ENCODE measurements at places on chromosomes 1 and 21.

DNA sequence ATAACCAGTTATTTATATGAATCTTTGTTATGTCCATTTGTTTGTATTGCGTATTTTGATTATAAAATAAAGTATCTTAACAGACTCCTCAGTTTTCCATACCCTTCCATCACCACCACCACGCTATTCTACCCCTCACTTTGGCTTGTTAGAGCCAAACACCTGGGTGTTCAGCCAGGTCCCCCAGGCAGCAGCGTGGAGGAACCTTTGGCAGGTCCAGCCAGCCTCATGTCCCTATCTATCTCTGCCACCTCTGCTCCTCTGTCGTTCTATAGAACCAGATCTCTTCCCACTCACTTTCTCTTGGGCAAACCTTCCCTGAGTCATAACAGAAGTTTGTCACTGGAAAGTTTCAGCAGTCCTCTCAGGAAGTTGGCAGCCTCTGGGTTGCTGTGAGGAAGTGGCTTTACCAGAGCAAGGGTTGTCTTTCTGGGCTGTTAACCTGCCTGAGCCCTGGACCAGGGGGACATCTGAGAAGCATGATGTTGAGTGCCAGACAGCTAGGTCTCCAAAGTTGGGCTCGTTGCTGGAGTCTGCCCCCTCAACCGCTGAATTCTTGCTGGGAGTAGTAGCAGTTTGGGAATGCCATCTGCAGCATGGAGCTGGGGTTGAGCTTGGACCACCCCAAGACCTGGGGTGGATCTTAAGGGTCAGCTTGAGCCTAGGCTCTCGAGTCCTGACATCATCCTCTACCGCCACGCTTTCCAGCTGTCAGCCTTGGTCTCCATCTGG, 996 bp upstream of the SH3BGRL3 start:
- peak; percentile 53 for DNase-seq

GRCh38 chr1:108067884-108068540, 103.0 kb upstream of the VAV3 start:
- DNase-seq = no peak

DNA sequence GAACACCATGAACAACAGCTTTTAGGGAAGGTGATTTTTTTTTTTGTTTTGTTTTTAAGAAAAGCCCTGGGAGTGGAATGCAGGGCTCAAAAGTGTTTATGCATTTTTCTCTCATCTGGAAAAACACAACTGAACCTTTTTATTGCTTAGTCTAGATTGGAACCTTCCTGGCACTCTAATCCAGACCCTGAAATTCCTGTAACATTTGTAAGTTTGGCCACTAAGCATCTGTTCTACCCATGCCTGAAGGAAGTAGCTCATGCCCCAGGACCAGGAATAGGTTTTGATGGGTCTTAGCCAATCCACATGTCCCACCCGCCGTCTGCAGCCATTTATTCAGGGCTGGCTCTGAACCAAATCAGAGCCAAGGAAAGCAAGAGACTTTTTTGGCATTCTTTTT, 39.7 kb upstream of the SLC2A1 start:
- no peak for DNase-seq

GRCh38 chr1:44484155-44484688, 79.2 kb downstream of the RNF220 start:
- no peak for DNase-seq

DNA sequence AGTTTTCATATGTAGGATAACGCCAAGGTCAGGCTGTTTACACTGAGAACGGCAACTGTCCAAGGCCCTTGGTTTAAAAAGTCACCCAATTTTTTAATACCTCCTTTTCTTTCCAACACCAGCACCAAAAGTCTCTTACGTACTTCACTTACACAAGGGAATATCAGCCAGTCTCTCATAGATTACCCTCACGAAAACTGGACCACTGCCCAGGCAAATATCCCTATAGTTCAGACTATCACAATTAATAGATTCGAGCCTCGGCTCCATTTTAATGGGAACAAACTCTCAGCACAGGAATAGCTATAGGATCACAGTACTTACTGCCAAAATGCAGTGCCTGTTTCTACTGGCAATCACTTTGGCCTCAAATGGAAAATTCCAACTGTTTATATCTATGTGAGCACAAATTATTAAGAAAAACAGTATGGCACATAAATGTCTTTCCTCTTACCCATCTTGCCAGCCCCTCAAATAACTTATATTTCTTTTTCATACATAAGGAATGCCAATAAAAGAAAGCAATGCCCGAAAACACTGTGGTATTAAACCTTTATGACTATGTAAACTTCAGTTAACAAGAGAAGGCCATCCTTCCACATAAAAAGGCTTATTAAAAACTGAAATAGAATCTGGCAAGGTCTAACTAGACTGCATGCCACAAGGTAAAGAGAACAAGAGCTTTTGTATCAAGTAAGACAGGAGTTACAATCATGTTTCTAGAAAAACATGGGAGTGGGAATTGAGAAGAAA, 97.8 kb downstream of the SLC45A1 start:
- DNase-seq = no peak

- no peak for DNase-seq
These were observed 587.2 kb upstream of the ZRANB2 start for GRCh38 chr1:71668065-71668464.

DNA sequence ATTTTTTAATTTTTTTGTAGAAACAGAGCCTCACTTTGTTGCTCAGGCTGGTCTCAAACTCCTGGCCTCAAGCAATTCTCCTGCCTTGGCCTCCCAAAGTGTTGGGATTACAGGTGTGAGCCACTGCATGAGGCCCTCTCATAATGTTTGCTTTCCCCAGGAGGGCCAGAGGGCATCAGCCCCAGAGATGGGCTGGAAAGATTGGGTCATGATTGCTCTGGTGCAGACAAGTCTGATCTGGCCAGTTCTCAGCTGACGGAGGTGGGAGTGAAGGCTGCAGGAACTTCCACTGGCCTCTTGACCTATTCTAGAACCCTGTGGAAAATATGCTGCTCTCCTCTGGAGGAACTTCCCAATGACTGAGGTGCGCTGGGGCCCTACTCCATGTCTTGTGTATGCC, 43.4 kb upstream of the RD3 start:
- DNase-seq = no peak

DNA sequence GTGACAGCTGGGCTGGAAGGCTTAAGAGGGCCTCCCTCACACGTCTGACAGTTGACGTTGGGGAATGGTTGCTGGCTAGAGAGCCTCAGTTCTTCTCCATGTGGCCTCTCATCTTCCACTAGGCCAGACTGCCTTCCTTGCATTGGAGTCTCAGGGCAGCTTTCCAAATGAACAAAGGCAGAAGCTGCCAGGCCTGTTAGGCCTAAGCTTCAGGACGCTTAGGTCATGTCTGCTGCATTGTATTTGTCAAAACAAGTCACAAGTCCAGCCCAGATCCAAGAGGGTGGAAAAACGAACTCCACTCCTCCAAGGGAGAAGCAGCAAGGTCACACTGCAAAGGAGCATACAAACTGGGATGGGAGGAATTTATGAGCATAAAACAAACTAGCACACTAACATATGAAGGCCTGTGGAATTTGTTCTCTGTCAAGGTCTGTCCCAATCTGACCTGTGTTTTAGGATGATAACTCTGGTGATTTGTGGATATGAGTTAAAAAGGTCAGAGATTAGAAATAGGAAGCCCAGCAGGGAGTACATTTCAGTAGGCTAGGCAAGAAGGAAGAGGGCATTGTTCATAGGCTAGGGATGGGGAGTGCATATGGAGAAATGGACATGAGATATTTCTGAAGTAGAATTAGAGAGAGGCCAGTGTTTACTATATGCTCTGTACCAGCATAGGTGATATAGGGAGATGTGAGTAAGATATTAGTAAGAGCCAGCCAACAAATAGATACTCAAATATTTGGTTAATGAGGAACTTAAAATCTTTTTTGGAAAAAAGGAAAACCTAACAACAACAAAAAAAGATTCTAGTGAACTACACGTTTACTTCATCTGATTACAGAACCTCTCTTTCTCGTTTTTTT, 29.1 kb upstream of the CNN3 start:
- DNase-seq = peak; percentile 26

DNA sequence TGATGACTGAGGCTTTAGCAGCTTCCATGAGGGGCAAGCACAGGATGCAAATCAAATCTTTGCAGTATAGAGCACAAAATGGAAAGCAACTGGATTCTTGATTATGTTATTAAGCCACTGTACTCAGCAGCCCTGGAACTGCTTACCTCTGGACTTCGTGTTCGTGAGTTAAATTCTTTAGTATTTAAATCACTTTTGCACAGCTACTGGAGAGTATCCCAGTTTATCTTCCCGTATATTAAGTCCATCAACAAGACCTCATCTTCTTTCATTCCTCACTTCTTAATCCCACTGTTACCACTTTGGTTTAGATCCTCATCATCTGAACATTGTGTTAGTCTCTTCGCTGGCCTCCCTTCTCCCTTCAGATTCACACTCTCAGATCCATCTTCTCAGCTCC, 108.9 kb downstream of the GREM2 start:
- DNase-seq = no peak

- no peak for DNase-seq
These were observed 23.7 kb upstream of the TMCO2 start for GRCh38 chr1:40224040-40224439.

- DNase-seq = peak; percentile 72
These were observed 18.3 kb upstream of the HDAC1 start for GRCh38 chr1:32273391-32274208.

DNA sequence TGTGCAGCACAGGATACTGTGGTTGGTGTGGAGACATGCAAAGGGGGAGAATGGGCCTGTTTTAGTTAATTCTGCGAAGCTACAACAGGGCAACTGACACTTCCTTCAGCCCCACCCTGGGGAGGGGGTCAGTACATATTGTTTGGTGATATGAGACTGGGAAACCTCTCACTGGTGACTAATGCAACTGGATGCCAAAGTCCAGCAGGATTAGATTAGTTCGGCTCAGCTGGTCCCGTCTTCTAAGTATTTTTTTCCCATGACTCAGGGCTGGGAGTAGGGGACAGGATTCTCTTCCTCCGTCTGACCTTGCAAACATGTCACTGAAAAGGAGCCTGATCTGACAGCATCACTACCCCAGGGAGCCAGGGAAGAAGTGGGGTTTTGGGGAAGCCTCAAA, 43.0 kb downstream of the PLXNA2 start:
- peak; percentile 94 for DNase-seq

DNA sequence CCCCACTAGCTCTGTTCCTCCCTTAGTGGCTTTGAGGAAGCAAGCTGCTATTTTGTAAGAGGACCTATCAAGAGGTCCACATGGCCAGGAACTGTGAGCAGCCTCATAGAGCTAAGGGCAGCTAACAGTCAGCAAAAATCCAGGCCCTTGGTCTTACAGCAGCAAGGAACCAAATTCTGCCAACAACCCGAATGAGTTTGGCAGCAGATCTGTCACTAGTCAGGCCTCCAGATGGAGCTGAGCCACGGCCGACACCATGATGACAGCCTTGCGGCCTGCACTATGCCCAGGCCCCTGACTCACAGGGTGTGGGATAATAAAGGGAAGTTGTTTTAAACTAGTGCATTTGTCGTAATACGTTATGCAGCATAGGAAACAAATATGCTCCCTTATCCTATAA, 28.0 kb upstream of the H3-3A start:
- DNase-seq = peak; percentile 76

GRCh38 chr1:240801442-240801841, 189.5 kb upstream of the GREM2 start:
- no peak for DNase-seq

DNA sequence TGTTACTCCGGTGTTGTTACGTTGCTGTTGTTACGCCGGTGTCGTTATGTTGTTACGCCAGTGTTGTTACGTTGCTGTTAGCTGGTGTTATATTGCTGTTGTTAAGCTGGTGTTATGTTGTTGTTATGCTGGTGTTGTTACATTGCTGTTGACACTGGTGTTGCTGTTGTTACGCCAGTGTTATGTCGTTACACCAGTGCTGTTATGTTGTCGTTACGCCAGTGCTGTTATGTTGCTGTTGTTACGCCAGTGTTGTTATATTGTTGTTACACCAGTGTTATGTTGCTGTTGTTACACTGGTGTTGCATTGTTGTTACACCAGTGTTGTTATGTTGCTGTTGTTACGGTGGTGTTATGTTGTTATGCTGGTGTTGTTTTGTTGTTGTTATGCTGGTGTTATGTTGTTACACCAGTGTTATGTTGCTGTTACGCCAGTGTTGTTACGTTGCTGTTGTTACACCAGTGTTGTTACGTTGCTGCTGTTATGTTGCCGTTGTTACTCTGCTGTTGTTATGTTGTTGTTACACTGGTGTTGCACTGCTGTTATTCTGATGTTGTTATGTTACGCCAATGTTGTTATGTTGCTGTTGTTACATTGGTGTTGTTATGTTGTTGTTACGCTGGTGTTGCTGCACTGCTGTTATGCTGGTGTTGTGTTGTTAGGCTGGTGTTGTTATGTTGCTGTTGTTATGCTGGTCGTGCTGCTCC, 25.6 kb downstream of the H6PD start:
- DNase-seq = no peak

DNA sequence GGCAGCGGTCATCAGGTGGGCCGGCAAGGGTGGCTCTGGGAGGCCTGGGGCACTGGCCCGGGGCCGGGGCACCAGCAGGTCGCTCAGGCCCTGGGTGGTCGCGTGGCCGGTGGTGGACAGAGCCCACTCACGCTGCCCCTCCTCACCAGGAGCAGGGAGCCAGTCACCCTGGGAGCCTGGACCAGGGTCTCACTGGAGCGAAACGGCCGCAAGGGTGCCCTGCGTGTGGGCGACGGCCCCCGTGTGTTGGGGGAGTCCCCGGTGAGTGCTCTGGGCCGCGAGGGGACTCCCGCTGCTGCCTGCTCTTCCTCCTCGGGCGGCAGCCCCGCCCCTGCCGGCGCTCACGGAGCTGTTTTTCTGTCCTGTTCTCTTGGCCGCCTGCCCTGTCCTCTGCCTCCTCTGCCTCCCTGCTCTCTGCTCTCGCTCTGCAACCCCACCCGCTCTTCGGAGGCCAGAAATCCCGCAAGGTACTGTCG, 23.5 kb downstream of the RNF223 start:
- DNase-seq = no peak

DNA sequence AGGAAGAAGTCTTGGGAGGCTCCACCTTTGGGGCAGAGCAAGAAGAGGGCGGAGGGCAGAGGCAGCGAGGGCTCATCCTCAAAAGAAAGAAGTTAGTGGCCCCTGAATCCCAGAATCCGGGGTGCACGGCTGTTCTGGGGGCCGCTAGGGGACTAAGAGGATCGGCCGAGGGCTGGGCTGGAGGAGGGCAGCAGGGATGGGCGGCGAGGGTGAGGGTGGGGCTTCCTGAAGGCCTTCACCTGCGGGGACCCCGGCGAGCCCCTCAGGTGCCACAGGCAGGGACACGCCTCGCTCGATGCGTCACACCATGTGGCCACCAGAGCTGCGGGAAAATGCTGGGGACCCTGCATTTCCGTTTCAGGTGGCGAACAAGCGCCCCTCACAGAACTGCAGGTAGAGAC, 23.9 kb downstream of the COL6A1 start:
- DNase-seq = no peak

DNA sequence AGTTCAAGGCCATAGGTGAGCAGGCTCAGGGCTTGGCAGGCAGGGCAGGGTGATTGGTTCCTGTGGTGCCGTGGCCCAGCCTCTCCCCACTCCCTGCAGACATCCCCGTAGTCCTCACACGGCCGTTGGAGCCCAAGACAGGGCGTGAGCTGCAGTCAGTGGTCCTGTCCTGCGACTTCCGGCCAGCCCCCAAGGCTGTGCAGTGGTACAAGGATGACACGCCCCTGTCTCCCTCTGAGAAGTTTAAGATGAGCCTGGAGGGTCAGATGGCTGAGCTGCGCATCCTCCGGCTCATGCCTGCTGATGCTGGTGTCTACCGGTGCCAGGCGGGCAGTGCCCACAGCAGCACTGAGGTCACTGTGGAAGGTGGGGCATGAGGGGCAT, 71.9 kb downstream of the OBSCN start:
- DNase-seq = no peak

GRCh38 chr1:54376430-54377039, 29.7 kb downstream of the SSBP3 start:
- no peak for DNase-seq

GRCh38 chr1:151313501-151313900, 13.7 kb downstream of the PI4KB start:
- DNase-seq = no peak

Measured in large intestine (tissue), 12 donors.